CD4-positive, alpha-beta T cell treated with Interleukin-1 beta for 1 hour (primary cell): ENCODE measurements at places on chromosomes 13 and 19.
A peak's percentile ranks its signal among the peaks of the same experiment; 100 is the strongest.

DNA sequence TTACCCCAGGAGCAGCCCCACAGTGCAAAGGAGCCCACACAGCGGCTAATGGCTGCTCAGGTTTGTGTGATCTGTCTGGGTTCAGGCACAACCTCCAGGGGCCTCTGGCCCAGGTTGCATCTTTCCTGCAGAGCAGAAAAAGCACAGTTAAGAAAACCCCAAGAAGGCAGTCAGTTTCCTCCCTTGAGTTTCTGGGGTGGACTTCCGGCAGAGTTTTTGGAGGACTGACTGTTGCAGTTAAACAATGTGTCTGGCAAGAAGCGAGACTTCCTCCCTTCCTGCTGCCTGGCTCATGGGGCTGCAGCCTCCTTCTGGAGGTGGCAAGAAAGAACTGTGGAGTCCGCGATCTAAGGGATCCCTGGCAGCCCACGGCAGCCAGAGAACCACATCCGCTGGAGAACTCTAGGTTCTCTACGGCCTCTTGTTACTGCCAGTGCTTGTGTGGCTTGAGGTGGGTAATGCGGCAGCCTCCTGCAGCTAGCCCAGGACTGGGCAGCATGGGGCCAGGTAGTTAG is 114.4 kb downstream of the ZDHHC20 start:
- peak; percentile 33 for DNase-seq

DNA sequence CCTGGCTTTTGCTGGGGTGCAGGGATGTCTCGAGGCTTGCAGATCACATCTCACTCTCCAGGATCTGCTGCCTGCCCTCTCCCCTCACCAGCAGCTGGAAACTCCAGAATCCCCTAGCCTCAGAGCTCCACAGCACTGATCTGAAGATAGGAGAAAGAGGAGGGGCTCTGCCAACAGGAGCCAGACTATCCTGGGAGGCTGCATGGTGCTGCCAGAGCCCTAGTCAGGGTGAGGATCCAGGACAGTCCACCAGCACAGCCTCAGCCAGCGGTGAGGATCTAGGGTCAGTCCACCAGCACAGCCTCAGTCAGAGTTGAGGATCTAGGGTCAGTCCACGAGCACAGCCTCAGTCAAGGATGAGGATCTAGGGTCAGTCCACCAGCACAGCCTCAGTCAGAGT is 65.2 kb downstream of the RAB20 start:
- DNase-seq: no peak

GRCh38 chr13:108188260-108188659 is 27.1 kb downstream of the LIG4 start:
- DNase-seq: no peak

DNA sequence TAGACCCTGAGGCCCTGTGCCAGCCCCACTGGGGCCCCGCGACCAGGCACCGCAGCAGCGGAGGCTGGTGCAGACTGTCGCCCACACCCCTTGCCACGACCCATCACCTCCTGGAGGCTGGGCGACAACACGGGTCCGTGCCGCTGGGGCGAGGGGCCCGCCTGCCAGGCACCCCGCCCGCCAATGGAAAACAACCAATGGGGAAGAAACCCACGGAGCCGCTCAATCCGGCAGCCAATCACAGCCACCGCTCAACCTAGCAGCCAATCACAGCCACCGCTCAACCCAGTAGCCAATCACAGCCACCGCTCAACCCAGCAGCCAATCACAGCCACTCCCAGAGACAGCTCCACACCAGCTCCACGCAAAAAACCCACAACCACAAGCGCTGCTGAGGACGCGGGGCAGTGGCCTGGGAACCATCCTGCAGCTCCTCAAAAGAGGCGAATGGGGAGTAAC is 29.7 kb downstream of the GPX4 start:
- DNase-seq: peak; percentile 89

- no peak for DNase-seq
These were observed 15.6 kb downstream of the EVI5L start for GRCh38 chr19:7845390-7846154.

DNA sequence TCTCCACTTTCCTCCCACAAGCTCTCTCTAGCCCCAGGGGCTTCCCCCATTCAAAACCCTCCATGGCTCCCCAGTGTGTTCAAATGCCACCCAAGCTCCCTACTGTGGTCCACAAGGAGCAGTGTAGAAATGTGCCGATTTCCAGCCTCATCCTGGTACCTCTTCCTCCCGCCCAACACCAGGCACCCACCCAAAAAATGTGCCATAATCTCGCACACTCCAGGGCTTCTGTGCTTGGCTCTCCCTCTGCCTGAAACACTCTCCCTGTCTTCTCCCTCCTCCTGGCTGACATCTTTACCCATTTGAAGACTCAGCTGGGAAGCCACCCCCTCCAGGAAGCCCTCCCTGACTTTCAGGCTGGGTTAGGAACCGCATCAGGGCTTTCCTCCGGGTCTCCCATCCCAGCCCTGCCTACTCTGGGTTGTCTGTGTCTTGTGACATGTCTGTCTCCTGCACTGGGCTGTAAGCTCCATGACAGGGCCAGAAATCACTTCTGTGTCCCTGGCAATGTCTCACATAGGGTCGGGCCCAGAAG is 16.6 kb upstream of the MEIS3 start:
- no peak for DNase-seq

- DNase-seq: no peak
These were observed 90.2 kb downstream of the ATP11A start for GRCh38 chr13:112779856-112780604.

GRCh38 chr19:43489310-43489709 is 15.2 kb downstream of the PHLDB3 start:
- no peak for DNase-seq

DNA sequence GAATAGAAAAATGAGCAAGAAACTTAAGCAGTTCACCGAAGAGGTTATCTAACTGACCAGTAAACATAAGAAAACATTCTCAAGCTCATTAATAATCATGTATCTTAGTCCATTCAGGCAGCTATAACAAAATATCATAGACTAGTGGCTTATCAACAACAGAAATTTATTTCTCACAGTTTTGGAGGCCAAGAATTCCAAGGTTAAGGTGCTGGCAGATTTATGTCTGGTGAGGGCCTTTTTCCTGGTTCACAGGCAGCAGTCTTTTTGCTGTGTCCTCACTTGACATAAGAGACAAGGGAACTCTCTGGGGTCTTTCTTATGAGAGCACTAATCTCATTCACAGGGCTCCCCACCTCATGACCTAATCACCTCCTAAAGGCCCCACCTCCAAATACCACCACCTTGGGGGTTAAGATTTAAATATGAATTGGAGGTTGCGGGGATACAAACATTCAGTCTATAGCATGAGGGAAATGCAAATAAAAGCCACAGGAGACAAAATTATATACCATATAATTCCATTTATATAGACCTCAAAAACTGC is 123.6 kb downstream of the ZAR1L start:
- DNase-seq: no peak

DNA sequence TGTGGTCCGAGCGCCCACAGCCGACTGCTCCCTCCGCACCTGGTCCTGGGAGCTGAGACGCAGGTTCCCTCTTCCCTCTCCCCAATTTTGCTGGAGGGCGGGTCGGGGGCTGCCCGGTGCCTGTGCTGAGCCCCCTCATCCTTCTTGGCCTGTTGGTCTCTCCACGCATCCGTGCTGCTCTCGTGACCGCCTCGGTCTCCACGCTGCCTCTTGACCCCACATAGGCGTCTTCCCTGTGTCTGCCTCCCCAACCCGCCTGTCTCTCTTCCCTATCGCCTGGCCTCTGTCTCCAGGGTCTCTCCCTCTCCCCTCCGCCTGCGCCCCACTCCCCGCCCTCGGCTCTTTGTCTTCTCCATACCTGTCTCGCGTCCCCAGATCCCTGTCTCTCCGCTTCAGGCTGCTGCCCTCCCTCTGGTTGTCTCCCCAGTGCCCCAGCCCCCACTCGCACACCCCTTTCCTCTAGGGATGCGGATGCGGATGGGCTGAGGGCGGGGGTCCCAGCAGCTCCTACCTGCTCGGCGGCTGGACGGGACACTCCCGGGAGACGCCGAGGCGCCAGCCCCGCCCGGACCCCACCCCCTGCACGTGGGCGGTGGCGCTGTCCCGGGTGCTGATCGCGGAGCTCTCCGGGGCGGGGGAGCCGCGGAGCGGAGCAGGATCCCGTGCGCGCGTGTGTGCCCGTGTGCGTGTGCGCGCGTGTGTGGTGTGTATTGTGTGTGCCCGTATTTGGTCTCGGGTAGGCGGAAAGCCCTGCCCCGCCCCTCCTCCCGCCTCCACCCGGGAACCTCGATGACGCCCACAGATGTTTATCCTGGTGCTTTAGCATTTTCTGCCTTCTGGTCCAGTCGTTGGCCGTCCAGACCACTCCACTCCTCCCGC is at the start of gene SYT5:
SYT5 (minus strand) TSS at position 684 of the 879 bp plus-strand sequence. CDS start 1,248 bp downstream, outside the sequence.
- peak; percentile 51 for DNase-seq

GRCh38 chr19:7213628-7214323 is 80.4 kb downstream of the INSR start:
- no peak for DNase-seq

DNA sequence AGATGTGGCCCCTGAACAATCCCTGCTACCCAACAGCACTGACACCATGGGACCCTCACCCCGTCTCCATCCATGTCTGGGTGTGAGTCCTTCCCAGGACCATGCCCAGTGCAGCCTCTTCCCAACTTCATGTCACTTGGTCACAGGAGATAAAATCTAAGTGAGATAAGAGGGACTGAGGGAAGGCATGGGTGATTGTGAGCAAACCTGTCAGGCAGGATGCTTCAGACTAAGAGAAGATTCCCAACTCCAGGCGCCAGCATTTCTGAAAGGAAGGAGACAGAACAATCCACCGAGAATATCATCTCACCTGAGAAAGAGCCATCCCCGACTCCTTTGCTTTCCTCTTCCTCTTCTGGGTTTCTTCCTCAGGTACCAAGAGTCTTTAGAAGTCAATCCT is 7.5 kb downstream of the ZNF320 start:
- DNase-seq: no peak

GRCh38 chr13:91544723-91545122 is 146.3 kb downstream of the GPC5 start:
- no peak for DNase-seq

- DNase-seq: no peak
These were observed 6.7 kb downstream of the RAP2A start for GRCh38 chr13:97440598-97441170.

GRCh38 chr13:99477493-99477892 is 23.8 kb upstream of the TM9SF2 start:
- no peak for DNase-seq

- DNase-seq: no peak
These were observed 894.3 kb downstream of the EFNB2 start for GRCh38 chr13:105641121-105641520.

- DNase-seq: no peak
These were observed 1531.7 kb upstream of the SPRY2 start for GRCh38 chr13:81872581-81872980.

GRCh38 chr19:709196-709964 is 645 bp downstream of the PALM start:
- no peak for DNase-seq

DNA sequence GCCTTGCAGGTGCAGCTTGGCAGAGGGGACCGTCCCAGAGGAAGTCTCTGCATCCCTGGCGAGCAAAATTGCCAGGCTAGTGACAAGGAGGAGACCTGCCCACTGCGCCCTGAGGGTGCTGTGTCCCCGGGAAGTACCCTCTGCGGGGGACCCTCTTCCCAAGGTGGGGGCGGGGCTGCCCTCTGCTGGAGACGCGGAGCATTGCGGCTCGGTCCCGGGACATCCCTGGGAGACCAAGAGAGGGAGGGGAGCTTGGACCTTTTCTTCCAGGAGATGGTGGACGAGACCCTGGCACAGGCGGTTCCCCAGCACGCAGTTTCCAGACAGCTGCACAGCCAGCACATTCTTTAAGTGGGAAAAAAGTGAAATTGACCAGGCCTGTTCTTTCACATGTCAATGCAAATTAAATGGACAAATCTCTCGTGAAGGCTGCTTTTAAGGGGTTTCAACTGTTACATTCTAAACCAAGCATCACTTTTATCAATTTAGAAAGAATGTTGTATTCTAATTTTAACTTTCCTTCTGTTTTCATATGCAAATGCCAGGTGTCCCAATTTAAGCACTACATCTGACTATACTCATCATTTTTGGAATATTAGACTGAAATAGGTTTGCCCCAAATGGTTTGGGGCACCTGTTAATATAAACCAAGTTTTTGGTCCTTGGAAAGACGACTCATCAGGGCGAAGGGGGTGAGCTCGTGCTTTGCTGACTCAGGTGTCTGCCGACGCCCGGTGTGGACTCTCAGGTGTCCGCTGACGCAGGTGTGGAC is 60.7 kb downstream of the MCF2L start:
- DNase-seq: peak; percentile 41

DNA sequence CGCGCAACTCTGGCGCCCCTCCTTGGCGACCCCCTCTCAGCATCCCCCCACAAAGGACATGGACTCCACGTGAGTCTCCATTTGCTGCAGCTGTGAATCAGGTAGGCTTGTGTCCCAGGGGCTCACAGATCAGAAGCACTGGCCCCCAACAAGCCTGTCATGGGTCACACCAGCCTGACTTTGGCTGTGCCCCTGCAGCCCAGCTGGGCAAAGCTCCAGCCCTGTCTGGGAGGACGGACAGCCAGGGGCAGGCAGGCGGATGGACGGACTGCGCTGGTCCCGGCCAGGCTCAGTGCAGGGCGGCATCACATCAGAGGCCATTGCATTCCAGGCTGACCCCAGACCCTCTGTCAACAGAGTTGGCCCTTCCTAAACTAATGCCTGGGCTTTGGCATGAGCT is 28.4 kb upstream of the ISYNA1 start:
- no peak for DNase-seq

GRCh38 chr13:100604918-100605710 is 16.5 kb upstream of the GGACT start:
- DNase-seq: no peak

DNA sequence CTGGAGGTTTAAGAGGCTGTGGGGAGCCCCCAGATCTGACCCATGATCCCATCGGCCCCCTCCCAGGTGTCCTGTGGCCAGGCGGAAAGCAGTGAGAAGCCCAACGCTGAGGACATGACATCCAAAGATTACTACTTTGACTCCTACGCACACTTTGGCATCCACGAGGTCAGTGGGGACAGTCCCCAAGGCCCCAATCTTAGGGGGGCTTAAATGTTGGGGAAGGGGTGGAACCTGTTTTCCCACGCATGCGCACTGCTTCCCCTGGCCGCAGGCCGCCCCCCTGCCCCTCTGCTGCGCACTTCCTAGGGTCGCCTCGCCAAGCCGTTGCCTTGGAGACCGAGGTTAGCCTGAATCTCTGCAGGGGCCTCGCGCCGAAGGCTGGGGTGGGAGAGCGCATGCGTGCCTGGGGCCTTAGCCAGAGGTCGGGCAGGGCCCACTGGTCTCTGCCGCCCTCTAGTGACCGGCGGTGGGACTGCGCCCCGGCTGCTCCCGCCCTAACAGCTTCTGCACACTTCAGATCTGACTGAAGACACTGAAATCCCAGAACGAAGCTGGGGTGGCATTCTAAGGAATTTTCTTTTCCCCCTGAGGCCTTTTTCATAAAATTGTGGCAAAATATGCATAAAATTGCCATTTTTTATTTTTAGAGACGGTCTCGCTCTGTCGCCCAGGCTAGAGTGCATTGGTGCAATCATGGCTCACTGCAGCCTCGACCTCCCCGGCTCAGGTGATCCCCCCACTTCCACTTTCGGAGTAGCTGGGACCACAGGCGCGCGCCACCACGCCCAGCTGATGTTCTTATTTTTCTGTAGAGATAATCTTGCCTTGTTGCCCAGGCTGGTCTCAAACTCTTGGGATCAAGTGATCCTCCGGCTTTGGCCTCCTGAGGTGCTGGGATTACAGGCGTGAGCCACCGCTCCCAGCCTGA is 3.6 kb downstream of the PRMT1 start:
- DNase-seq: peak; percentile 92

GRCh38 chr19:57438925-57439324 is 3.8 kb downstream of the ZNF749 start:
- DNase-seq: no peak

- DNase-seq: no peak
These were observed 11.0 kb upstream of the ACOD1 start for GRCh38 chr13:76937281-76937820.
